Stimulated activated CD8-positive, alpha-beta memory T cell treated with anti-CD3 and anti-CD28 coated beads, Interleukin-12 subunit alpha, Interleukin-12 subunit beta, amount 100 ng/mL, for 1 hour (primary cell): ENCODE measurements at places on chromosomes 4 and X.

GRCh38 chr4:84647312-84647884 is 64.5 kb downstream of the CDS1 start:
- DNase-seq, result no peak

- DNase-seq, result no peak
Measured at GRCh38 chr4:7759635-7760034, 180.0 kb downstream of the AFAP1 start.

GRCh38 chr4:87524456-87524855 is 4.7 kb downstream of the SPARCL1 start:
- no peak for DNase-seq

GRCh38 chr4:20254511-20255250 is 3.0 kb downstream of the SLIT2 start:
- no peak for DNase-seq

GRCh38 chrX:4005281-4005680 is 291.8 kb upstream of the PRKX start:
- DNase-seq, result no peak

GRCh38 chr4:83370640-83370906 is 35.9 kb upstream of the HPSE start:
- no peak for DNase-seq

GRCh38 chr4:76687746-76688448 is 210.0 kb downstream of the SOWAHB start:
- no peak for DNase-seq

DNA sequence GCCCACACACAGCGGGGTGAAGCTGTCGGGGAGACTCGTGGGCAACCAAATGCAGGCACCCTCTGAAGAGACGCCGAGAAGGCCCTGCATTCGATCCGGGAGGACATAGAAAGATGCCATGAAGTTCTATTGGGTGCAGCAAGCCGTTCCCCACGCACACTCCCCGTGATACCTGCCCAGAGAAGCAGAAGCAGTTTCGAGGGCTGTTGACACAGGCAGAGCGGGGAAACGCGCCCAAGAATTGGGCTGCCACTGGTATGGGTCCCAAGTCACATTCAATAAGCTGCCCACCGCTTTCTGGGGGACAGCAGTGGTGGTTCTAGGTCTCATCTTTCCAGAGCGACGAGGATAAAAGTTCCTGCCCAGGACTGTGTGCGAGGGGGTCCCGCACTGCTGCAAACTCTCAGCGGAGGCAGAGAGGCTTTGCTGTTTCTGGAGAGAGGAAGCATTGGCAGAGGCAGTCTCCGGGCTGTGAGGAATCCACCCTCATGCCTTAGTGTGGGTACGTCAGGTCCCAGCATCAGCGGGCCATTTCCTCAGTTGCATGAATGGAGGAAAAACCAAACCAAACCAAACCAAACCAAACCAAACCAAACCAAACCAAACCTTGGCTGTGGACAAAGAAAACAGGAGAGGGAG is 10.1 kb downstream of the PITX2 start:
- DNase-seq, result no peak

- DNase-seq, result no peak
Measured at GRCh38 chr4:3269991-3270611, 21.1 kb downstream of the MSANTD1 start.

DNA sequence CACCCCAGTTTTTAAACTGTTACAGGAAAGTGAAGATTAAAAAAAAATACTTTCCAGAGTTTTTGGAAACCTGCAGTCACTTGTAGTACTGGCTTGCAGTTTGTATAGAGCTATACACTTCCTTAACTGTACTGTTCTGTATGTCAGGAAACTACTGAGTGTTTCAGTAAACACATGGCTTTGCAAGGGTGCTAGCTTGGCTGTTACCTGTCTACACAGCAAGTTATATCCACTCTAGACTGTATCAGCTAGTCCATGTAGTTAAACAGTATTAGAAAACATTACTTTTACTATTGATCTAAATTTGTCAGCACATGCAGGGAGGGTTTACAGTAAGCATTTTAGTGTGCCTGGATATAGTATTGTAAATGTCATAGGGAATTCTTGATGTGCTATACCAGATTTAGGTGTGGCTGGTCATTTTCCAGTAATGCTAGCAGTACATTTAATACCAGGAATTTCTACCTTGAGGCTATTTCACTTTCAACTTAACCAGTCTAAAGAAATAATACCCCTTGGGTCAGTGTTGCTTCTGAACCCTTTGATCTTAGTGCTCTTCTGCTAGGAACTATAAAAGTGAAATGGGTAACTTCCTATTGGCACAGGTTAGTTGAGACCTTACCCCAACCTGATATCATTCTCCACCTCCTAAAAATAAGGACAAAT is 192.3 kb upstream of the ANKRD50 start:
- DNase-seq, result no peak

GRCh38 chr4:168167714-168168284 is 75.5 kb downstream of the ANXA10 start:
- no peak for DNase-seq

- DNase-seq, result no peak
Measured at GRCh38 chr4:54930226-54930625, 195.2 kb downstream of the KDR start.

DNA sequence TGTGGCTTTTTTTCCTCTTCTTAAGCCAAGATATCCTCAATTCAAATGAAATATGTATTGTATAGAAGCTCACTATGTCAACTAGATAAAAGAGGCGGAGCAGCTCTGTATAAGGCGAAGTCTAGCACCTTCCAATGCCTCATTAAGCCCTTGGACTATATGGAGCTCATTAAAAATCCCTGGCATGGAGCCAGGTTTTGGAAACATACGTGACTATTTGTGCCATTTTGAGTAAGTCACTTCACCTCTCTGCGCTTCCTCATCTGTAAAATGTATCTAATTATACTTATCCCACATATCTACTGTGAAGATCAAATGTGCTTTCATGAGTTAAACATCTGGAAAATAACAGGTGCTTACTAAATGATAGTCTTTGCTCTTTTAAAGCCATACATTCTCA is 57.2 kb downstream of the YIPF6 start:
- no peak for DNase-seq

GRCh38 chr4:72022553-72022952 is 9.2 kb upstream of the NPFFR2 start:
- DNase-seq, result no peak

- no peak for DNase-seq
Measured at GRCh38 chr4:155759372-155760252, 791 bp downstream of the GUCY1B1 start.

DNA sequence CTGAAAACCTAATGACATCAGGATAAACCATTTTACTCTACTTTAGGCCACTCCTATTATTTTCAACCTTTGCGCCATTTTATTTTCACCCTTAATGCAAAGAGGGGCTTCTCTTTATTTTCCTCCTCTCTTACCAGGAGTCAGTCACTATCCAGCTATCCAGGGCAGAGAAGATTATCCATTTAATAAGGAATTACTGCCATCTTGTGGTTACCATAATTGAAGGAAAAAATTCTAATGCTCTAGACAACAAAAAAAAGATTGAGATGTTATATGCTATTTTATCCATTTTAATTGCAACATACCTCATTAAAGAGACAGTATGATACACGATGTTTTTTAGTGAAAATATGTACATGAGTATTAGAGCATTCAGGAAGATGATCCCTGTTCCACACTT is 514.5 kb upstream of the FAM241A start:
- no peak for DNase-seq

- no peak for DNase-seq
Measured at GRCh38 chr4:151013491-151013890, 1.6 kb downstream of the LRBA start.

DNA sequence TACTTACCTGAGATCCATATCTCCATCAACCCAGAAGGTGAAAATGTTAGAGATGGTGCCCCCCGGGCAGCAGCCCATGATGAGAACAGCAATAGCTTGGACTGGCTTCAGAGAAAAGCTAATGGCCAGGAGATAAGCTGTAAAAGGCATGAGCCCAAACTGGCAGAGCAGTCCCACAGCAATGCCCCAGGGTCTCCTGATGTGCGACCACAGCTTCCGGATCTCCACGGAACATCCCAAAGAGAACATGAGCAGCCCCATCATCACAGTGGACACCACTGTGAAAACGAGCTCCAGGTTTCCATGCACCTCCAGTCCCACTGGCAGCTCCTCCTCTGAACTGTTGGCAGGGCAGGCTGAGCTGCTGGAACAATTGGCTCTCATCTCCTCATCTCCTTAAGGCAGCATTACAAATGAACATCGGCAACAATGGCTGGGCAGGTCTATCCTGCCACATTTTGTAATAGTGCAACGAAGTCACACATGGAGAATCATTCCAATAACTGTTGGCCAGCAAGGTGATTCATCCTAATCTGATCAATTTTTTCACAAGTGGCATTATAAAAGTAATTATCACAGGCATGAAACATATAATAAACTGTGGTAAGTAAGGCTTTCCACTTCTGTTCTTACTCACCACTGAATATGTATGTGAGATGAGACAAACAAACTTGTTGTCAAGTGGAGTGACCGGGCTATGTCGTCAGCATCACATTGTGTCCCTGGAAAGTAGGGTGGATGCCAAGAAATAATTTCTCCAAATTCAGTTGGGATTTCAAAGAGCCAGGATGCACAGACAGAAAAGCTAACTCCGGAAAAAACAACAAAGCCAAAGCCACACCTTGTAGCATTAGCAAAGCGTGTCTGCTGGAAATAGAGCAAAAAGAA is at the start of gene SLC10A6:
TSS of gene SLC10A6 (minus strand) at position 653 of the 888 bp plus-strand sequence. CDS start at position 384, 269 bp downstream.
- DNase-seq, result no peak

GRCh38 chr4:60744767-60745166 is 455.4 kb upstream of the ADGRL3 start:
- DNase-seq, result no peak
